ENCODE measurements at places on chromosomes 5 and 9. TPM values are rescaled to one million over a fixed set of nuclear protein-coding genes. Genes with fewer than 3 reads are reported as not detected.

- H3K4me1 ChIP-seq: peaks cover 20% of the 10 kb centered on the region
- no peak for DNase-seq
These were observed 165.5 kb upstream of the CD180 start for GRCh38 chr5:67361932-67362729.

DNA sequence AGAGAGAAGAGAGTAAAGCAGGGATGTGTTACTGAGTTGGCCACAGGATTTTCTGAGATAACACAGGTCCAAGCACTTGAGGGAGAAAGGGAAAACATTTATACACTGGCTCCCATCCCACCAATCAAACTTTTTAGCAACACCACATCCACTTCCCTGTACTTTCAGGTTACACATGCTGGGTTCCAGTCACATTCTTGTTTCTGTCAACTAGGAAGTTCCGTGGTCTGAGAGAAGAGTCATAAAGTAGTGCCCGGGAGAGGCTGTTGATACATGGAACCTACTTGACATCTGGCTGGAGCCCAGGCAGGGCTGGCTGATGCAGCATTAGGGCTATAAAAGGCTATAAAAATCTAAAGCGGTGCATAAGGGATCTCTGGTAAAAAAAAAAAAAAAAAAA is 473.9 kb upstream of the COX7C start:
- H3K36me3 ChIP-seq: no peaks in the 10 kb centered on the region
- no peaks in the 10 kb centered on the region for H3K27me3 ChIP-seq
- H3K4me1 ChIP-seq: no peaks in the 10 kb centered on the region
- DNase-seq: no peak
- H3K27ac ChIP-seq: no peak overlapping the region

DNA sequence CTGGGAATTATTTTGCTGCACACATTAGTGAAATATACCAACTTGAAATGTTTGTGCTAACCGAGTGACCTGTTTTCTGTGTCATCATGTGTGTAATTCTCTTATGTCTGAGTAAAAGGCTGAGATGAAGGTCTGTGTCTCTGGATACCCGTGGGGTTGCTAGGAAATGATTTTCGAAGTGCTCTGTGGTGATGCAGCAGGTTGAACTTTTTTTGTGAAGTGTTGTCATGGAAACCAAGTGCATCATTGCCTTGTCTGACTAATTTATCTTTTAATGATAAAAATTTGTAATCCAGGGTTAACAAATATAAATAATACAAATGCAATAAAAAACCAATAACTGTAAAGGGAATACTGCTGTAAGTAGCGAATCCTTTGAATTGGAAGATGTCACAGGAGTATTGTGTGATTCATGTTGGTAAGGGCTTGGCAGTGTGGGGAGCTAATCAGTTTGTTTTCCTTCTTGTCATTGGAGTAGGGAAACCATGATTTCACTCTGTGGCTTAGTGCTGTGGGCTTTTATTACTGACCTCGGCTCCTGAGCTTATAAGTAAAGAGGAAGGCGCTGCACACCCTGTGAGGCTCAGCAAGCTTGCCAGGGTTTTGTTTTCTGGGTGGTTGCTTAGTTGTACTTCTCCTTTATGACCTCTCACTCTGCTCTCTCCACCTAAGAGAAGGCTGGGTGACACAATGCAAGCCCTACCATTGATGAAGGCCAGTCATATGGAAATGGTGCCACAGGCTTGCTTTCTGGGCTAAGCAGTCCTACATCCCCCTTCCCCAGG is 22.3 kb downstream of the PDE8B start:
- peaks cover 7% of the 10 kb centered on the region for H3K4me1 ChIP-seq
- H3K4me3 ChIP-seq: no peak overlapping the region
- H3K27me3 ChIP-seq: peaks cover 19% of the 10 kb centered on the region

DNA sequence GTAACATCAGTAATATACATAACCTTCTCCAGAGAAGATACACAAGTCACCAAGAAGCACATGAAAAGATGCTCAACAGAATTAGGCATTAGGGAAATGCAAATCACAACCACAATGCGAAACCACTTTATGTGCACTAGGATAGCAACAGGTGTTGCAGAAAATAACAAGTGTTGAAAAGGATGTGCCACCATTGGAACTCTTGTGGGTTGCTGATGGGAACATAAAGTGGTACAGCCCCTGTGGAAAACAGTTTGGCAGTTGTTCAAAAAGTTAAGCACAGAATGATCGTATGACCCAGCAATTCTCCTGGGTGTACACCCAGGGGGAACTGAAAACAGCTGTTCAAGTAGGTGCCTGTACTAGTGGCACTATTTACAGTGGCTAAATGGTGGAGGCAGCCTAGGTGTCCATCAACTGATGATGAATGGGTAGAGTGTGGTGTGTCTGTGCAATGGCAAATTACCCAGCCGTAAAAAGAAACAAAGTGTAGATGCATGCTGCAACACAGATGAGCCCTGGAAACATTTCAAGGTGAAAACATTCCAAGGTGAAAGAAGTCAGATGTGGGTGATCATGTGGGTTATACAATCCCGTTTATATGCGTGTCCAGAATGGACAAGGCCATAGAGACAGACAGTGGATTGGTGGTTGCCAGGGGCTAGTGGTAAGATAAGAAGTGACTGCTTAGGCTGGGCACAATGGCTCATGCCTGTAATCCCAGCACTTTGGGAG is 27.2 kb downstream of the CCDC69 start:
- H3K4me3 ChIP-seq: no peak overlapping the region
- no peak for DNase-seq
- H3K36me3 ChIP-seq: peaks cover 43% of the 10 kb centered on the region
- no peaks in the 10 kb centered on the region for H3K27me3 ChIP-seq

- H3K4me3 ChIP-seq: no peak overlapping the region
- H3K36me3 ChIP-seq: no peaks in the 10 kb centered on the region
- H3K27ac ChIP-seq: no peak overlapping the region
- no peak for DNase-seq
These were observed 140.8 kb downstream of the FGF1 start for GRCh38 chr5:142544946-142545649.

GRCh38 chr9:105318729-105319191 is 74.3 kb downstream of the SLC44A1 start:
- no peaks in the 10 kb centered on the region for H3K27me3 ChIP-seq
- no peak overlapping the region for H3K4me3 ChIP-seq
- H3K4me1 ChIP-seq: no peaks in the 10 kb centered on the region
- no peak overlapping the region for H3K27ac ChIP-seq

- no peaks in the 10 kb centered on the region for H3K36me3 ChIP-seq
- DNase-seq: no peak
- H3K4me3 ChIP-seq: no peak overlapping the region
- no peak overlapping the region for H3K27ac ChIP-seq
- H3K27me3 ChIP-seq: no peaks in the 10 kb centered on the region
- H3K4me1 ChIP-seq: no peaks in the 10 kb centered on the region
These were observed 117.5 kb upstream of the CPEB4 start for GRCh38 chr5:173770637-173771036.

GRCh38 chr9:127176631-127177030 is 54.2 kb upstream of the ANGPTL2 start:
- DNase-seq: no peak
- no peak overlapping the region for H3K27ac ChIP-seq
- H3K4me3 ChIP-seq: no peak overlapping the region
- H3K27me3 ChIP-seq: no peaks in the 10 kb centered on the region

- peaks cover 11% of the 10 kb centered on the region for H3K27me3 ChIP-seq
- no peak overlapping the region for H3K27ac ChIP-seq
- no peak overlapping the region for H3K4me3 ChIP-seq
- no peak for DNase-seq
- no peaks in the 10 kb centered on the region for H3K36me3 ChIP-seq
These were observed 24.1 kb upstream of the CER1 start for GRCh38 chr9:14746626-14747025.

DNA sequence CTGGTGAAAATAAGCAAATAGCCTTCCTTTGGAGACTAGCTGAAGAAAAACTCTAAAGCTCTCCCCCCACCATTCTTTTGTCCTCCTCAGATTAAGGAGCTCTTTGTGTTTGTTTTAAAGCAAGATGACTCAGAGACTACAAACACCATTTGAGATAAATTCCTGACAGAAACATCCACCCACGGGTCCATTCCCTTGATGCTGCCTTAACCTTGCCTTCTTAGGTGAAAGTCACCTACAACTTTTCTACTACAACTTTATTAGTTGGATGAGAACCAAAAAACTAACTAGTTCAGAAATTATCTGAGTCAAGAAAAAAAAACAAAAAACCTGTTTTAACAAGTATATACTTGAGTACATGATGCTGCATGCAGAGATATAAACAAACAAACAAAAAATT is 831.1 kb downstream of the NR2F1-AS1 start:
- no peak for DNase-seq
- H3K4me1 ChIP-seq: no peaks in the 10 kb centered on the region
- no peaks in the 10 kb centered on the region for H3K27me3 ChIP-seq
- H3K36me3 ChIP-seq: no peaks in the 10 kb centered on the region
- H3K27ac ChIP-seq: no peak overlapping the region

DNA sequence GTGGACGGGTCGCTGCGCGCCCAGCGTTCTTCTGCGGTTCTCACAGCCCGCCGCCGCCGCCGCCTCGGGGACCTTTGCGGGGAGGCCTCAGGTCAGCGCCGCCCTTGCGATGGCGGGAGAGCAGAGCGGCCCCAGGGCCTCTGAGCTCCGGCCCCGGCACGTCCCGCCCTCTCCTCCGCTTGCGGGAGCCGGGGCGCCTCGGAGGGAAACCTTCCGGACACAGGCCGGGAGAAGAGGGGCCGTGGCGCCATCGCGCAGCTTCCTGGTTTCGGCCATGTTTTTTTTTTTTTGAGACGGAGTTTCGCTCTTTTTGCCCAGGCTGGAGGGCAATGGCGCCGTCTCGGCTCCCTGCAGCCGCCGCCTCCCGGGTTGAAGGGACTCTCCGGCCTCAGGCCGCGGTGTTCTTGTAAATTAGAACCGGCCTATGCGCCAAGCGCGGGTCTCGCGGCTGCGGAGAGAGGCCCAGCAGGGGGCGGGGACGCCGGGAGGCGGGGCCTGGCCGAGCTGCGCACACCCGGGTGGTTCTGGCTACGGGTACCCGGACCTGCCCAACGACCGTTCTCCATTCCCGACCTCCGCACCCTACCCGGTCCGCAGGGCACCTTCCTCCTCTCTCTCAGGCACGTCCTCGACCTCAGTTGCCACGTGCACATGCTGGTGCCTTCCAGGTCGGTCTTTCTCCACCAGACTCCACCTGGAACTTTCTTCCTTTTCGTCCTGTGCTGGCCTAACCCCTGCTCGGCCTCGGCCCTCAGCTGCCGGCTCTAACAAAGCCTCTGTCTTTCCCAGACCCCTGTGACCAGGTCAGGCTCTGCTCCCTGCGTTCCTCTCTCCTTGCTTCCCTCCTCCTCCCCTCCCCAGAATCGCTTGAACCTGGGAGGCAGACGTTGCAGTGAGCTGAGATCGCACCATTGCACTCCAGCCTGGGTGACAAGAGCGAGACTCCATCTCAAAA is 28.8 kb upstream of the MGAT1 start:
- no peaks in the 10 kb centered on the region for H3K27me3 ChIP-seq
- H3K27ac ChIP-seq: peak overlapping the region; percentile 99
- peaks cover 44% of the 10 kb centered on the region for H3K4me1 ChIP-seq
- DNase-seq: peak; percentile 88
- H3K36me3 ChIP-seq: peaks cover 42% of the 10 kb centered on the region

DNA sequence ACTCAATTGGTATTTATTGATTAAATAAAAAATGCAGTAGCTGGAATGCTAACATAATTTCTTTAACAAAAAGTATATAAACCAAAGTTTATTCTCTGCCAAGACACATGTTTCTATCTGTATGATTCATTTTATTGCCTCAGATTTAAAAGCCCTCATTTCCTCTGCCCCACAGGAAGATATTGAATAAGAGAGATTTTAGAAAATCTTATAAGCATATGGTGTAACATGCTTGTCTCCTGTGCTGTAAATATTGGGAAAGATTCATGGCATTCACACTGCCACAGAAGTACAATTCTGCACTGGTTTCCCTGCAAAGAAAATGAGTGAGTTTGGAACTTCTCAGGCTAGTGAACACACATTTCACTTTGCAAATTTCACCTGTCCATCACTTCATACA is 134.9 kb upstream of the FBXL7 start:
- no peaks in the 10 kb centered on the region for H3K36me3 ChIP-seq
- H3K4me3 ChIP-seq: no peak overlapping the region
- H3K27me3 ChIP-seq: no peaks in the 10 kb centered on the region
- no peak for DNase-seq
- H3K4me1 ChIP-seq: no peaks in the 10 kb centered on the region
- H3K27ac ChIP-seq: no peak overlapping the region

DNA sequence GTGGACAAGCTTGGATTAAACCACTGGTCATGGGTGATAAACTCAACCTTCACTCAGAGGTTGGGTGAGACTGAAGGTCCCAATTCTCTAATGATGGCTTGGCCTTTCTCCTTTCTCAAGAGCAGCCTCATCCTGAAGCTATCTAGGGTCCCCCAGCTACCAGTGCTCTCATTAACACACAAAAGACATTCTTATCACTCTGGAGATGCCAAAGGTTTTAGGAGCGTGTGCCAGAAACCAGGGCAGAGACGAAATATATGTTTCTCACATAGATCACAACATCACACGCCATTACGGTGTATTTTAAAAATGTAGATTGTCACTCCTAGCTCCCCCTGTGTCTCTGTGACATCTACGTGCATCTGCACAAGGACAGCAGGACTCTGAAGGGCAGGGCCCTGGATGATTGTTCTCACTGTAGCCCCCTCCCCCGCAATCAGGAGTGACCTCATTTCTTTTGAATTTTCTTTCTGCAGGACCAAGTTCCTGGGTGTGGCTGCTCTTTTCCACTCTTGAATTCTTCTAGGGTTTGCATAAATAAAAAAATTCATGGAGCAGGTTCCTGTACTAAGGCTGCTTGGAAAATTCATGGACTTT is 311.3 kb downstream of the GADD45G start:
- peaks cover 4% of the 10 kb centered on the region for H3K4me1 ChIP-seq
- no peak overlapping the region for H3K4me3 ChIP-seq
- no peak for DNase-seq
- peaks cover 7% of the 10 kb centered on the region for H3K27me3 ChIP-seq

GRCh38 chr5:72644296-72644695 is 137.1 kb upstream of the ZNF366 start:
- H3K36me3 ChIP-seq: no peaks in the 10 kb centered on the region
- no peaks in the 10 kb centered on the region for H3K27me3 ChIP-seq
- no peak overlapping the region for H3K27ac ChIP-seq
- no peak for DNase-seq
- no peak overlapping the region for H3K4me3 ChIP-seq

DNA sequence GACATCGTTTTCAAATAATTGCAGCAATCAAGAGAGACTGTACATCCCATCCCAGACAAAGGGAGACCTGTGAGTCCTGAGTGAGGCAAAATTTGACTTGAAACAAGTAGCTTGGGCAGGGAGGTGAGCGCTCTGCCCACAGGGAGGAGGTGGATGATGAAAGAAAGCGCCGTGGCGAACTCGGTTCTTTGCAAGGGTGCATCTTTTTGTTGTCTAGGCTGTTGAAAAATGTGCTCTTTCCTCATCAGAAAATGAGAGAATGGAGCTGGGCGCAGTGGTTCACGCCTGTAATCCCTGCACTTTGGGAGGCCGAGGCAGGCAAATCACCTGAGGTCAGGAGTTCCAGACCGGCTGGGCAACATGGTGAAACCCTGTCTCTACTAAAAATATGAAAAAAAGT is 150.5 kb downstream of the GAPVD1 start:
- H3K4me3 ChIP-seq: no peak overlapping the region

Gene SLC4A9
- 0.21 TPM for total RNA-seq

Gene DDX4
- not detected for total RNA-seq

Gene ANKRD20A1
- total RNA-seq: 0.90 TPM

Gene SNAPC3
- total RNA-seq: 37.8 TPM

Gene ZNF883
- 1.1 TPM for total RNA-seq

Gene WNK2
- 3.3 TPM for total RNA-seq

Gene DRD1
- not detected for total RNA-seq

Gene SLC23A1
- total RNA-seq: 0.53 TPM

Gene C9orf57
- not detected for total RNA-seq

Gene TICAM2
- 0.87 TPM for total RNA-seq
